ENCODE measurements at places on chromosomes 4 and X.

DNA sequence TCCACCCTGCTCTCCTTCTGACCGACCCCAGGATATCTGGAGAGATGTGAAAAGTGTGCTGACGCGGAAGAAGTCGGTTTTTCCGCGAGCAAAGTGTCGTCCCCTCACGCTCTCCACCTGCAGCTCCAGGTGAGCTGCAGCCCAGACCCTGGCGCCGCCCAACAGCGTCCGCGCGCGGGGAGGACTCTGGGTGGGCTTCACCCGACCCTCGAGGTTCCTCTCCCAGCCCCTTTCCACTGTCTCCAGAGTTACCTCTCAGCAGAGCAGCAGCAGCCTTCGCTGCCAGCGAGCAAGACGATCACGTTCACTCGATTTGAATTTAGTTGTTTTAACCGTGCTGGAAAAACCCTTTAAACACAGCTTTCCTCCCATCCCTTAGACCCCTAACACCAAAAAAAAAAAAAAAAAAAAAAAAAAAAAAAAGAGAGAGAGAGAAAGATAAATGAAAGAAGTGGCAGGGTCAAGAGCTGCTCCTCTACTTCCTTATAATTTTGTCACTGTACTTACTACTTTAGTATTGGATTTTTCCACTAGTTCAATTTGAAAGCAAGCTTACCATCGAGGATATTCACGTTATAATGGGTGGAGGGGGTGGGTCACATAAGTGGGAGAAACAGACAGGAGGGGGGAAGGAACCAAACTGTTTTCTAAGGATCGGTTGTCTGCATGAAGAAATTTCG is 758 bp upstream of the NR3C2 start:
- no peak for DNase-seq

DNA sequence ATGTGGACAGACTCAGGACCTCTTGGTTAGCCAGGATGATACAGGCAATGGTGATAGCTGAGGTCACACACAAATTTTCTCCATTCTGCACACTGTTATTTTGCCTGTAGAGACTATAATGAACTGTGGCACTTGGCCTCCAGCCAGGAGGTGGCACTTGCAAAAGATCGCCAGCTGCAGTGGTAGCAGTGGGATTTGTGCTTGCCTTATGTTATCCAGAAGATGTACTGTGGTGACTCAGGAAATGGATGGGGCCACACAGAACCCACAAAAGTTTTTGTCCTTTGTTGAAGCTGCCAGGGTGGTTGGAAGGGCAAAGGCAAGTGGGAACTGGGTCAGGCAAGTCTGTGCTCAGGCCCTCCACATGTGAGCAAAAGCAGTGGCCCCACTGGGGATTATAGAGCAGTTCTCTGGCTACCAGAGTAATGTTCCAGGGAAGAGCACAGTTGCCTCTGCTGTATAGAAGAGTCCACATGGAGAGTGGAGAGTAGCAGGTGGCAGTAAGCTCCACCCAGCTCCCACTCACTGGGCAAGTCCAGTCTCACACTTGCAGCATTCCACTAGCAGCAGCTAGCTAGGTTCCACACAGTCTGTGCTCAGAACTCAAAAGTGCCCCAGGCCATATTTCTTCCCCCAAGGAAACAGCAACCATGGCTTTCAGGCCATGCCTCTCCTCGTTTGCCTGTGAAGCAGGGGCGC is 5.9 kb upstream of the C4orf17 start:
- DNase-seq, result no peak

DNA sequence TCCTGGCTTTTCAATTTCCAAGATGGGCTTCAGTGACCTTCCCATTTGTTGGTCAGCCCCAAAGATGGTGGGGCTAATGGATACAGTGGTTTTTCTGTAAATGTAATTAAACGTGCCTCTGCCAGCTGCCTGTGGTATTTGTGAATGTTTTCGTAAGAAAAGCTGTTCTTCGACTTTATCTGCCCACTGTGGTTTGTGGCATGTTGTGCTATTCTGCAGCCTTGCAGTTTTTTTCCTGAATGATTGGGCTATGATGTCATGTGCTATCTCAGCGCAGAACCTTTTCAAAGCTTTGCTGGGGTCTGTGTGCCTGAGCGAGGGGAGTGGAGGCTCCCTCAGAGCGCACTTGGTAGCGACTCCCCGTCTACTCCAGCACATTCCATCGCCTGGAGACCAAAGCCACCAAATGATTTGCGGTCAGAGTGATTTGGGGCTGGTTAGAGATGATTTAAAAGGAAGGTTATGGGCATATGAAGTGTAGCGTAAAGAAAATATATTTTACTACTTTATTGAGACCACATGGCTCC is 137.5 kb downstream of the PALLD start:
- DNase-seq, result peak; percentile 96

DNA sequence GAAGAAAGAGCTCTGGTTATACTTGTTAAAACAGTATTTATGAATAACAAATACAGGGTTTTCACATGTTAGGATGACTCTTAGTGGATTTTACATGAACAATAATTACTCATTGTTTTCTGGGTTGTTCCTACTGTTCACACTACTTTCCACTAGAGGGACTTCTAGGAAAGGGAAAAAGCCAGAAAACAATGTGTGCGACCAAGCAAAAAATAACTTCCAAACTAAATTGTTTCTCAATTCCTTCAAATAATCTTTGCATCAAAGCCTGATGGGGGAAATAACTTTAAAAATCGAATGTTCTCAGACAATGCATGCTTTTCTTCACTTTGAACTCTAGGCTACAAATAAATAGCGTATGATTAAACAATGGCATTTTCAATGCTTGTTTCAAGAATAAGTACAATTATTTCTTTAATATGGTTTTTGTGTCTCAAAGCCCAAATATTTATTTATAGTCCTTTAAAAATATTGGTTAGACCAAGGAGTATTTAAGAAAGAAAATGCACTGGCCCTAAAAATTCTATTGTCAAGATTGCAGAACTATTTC is 72.1 kb upstream of the ETNPPL start:
- peak; percentile 62 for DNase-seq

GRCh38 chrX:56783450-56783831 is 54.4 kb downstream of the NBDY start:
- no peak for DNase-seq

- no peak for DNase-seq
These were observed 55.2 kb upstream of the TLR2 start for GRCh38 chr4:153628796-153629315.

DNA sequence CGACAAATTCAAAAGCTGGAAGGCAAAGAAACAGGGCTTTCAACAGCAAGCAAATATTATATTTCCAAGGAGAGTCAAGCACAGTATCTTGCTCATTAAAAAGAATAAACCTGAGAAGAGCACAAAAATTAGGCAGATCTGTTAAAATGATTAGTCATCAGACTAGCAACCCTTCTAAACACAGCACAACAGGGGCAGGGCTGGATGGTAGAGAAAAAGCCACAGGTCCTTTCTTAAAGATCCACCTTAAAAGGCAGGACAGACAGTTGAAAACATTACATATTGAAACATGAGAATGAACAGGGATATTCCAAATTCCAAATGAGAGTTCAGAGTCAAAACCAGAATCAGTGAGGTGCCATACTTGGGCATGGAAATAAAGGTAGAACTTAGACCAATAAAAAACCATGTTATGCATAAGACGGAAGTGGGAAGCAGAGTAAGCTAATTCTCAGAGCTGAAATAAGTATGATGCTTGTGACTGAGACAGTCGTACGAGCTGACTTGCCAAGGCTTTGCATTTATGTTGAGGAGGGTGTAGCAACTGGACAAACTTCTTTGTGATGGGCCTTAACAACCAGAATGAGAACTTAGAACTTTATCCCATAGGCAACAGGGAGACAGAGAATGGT is 126.9 kb upstream of the FAM9B start:
- DNase-seq, result no peak

GRCh38 chr4:129098531-129099001 is 2.6 kb downstream of the C4orf33 start:
- DNase-seq, result no peak

GRCh38 chrX:122135070-122135469 is 1049.0 kb upstream of the GRIA3 start:
- DNase-seq, result no peak

DNA sequence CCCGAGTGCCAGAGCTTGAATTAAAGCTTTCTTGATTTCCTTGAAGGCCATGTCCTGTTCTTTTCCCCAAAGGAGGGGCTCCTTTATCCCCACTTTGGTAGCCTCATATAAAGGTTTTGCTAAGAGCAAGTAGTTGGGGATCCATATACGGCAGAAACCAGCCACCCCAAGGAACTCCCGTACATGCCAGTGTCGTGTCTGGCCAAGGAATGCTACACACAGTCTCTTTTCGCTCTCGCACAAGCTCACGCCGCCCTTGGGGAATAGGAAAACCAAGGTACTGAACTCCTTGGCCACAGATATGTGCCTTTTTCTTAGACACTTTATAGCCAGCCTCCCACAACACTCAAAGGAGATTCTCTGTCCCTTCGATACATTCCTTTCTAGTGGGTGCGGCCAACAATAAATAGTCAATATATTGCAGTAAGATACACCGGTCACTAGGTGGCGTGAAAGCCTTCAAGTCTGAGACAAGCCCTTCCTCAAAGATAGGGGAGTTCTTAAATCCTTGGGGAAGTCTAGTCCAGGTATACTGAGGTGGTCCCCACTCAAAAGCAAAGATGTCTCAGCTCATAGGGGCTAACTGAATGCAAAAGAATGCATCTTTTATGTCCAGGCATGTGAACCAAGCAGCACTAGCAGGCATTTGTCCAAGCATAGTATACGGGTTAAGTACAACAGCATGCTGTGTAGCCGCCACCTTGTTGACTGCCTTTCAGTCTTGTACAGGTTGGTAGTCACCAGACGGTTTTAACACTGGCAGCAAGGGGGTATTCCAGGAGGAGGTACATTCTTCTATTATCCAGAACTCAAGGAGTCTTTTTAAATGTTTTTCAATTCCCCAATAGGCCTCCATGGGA is 57.8 kb upstream of the XAGE1B start:
- DNase-seq, result peak; percentile 45

GRCh38 chr4:181677201-181677600 is 566.0 kb upstream of the TENM3 start:
- no peak for DNase-seq

GRCh38 chrX:56248492-56248891 is 16.3 kb downstream of the KLF8 start:
- peak; percentile 32 for DNase-seq

DNA sequence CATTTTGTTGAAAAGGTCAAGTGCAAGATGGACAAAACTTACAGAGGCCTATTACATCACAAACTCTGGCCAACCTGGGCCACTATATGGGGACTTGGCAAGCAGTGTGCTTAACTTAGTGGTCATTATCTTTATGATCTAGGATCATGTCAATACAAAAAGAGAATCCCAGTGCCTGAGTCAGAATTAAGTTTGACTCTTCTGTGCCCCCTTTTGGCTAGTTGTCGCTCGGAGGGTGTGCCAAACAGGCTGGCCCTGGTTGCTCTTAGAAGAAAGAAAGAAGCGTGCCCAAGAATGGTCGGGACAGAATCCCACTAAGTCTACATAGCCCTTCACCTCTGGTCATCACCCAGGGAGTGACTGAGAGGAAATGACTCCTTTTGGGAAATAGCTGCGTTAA is 100.1 kb downstream of the EIF4E start:
- DNase-seq, result no peak

DNA sequence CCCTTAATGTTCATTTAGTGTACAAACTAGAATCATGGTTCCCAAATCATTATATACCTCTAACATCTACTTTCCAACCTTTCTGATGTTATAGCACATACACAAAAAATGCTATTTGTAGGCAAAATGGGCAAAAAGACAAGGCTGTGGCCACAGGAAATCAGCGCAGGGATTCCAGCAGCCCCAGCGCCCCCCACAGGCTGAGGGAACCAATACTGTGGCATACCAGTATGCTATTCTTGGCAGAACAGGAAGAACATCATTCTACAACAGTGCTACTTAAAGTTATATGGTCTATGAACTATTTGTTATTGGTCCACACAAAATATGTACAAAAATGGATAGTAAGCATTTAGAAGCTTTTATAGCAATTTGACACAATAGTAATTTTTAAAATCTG is 25.3 kb downstream of the STEEP1 start:
- DNase-seq, result no peak

DNA sequence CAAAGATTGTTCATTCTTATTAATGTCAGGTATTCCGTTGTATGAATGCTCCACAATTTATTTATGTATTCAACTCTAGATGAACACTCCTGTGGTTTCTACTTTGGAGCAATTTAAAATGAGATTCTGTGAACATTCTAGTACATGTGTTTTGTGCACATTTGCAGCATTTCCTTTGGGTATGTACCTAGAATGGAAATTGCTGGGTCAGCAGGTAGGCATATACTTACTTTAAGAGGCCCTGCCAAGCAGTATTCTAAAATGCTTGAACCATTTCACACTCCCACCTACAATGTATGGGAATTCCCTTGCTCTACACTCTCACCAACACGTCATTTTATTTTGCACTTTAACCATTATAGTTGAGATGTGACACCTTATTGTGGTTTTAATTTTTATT is 59.4 kb upstream of the MAGEB2 start:
- DNase-seq, result no peak

- DNase-seq, result no peak
These were observed 21.0 kb upstream of the POLA1 start for GRCh38 chrX:24672701-24673190.

- DNase-seq, result no peak
These were observed 586.1 kb downstream of the ADGRL3 start for GRCh38 chr4:61786211-61786610.

DNA sequence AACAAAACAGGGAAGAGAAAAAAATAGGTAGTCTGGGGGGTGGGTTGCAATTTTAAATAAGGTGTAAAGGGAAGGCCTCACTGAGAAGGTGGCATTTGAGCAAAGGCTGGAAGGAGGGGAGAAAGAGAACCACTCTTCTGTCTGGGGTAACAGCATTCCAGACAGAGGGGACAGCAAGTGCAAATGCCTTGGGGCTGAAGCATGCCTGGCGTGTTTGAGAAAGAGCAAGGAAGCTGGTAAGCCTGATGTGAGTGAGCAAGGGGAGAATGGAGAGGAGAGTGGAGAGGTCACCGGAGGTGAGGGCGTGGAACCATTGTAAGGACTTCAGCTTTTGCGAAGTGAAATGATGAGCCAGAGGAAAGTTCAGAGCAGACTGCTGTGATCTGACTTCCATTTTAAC is 19.7 kb upstream of the DOCK11 start:
- no peak for DNase-seq

- no peak for DNase-seq
These were observed 16.5 kb upstream of the ALB start for GRCh38 chr4:73387552-73387951.

DNA sequence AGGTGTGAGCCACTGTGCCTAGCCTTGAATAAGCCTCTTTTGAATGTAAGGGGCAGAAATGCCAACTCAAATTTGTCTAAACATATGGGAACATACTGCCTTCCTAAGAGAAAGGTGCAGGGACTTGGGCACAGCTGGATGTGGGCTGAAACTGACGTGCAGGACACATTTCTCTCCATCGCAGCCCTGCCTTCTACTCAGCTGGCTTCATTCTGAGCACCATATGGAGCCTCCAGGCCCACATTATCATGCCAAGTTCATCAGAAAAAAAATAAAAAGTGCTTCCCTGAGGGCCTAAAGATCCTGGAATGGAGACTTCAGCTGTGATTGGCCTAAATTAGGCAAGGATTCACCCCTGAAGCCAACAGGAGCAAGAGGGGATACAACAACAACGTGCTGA is 386.2 kb downstream of the RAB28 start:
- no peak for DNase-seq
